GM23338 (cell line): ENCODE measurements at places on chromosomes 6 and 20.
A peak's percentile ranks its signal among the peaks of the same experiment; 100 is the strongest.

DNA sequence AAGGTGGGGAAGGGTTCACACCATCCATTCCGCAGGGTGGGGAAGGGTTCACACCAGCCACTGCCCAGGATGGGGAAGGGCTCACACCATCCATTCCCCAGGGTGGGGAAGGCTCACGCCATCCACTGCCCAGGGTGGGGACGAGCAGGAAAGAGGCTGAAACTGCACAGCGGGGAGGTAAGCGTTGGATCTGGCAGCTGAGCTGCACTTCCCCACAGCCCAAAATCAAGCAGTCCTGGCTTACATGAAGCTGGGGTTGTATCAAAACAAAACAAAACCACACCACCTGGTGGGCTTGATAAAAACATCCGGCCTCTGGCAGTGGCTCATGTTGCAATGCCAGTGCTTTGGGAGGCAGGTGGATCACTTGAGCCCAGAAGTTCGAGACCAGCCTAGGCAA, 268.5 kb downstream of the TAF4 start:
- DNase-seq: peak; percentile 55

GRCh38 chr6:13743736-13744127, 32.1 kb upstream of the RANBP9 start:
- no peak for DNase-seq

DNA sequence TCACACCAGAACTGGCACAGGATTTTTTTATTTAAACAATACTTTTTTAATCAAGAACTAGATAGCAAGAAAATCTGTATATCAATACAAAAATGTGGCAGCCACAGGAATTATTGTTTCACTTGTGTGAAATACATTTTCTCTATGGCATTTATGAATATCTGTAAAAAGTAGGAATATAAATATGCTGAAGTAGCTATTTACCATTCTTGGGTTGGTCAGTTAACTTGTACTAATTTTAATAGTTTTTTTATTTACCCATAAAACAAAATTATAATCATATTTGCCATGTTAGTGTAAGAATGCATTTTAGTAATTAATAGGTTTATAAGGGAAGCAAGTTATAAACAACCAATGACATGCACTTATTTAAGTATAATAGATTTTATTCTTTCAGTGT, 31.4 kb upstream of the TMEM30A start:
- no peak for DNase-seq

- no peak for DNase-seq
Measured at GRCh38 chr6:9463311-9463710, 951.6 kb downstream of the TFAP2A start.

- DNase-seq: no peak
Measured at GRCh38 chr6:91678679-91679446, 1092.0 kb upstream of the MAP3K7 start.

DNA sequence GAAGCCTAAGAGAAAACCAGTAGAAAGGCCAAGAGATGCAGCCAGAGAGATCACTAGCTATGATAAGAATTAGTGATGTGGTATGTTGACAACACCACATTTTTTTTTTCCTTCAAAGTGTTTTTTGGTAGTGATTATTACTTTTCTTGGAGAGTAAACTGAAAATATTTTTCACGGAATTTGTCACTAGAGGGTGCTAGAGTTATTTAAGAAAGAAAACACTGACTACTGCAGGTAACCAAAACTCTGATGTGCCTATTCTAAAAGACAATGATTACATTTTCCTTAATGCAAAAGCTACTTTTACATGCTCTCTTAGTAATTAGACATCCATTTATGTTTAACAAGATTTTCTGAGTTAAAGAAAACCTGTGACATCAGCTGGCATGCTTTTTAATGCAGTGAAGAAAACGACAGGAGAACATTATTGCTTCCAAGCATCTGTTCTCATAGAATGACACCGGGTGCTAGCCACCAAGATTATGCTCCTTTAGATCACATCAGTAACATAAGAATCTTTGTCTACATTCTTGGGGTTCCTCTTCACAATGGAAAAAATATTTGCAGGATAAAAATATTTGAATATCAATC, 28.8 kb downstream of the RWDD2A start:
- peak; percentile 75 for DNase-seq

- no peak for DNase-seq
Measured at GRCh38 chr6:108236791-108237190, 24.0 kb downstream of the SNX3 start.

DNA sequence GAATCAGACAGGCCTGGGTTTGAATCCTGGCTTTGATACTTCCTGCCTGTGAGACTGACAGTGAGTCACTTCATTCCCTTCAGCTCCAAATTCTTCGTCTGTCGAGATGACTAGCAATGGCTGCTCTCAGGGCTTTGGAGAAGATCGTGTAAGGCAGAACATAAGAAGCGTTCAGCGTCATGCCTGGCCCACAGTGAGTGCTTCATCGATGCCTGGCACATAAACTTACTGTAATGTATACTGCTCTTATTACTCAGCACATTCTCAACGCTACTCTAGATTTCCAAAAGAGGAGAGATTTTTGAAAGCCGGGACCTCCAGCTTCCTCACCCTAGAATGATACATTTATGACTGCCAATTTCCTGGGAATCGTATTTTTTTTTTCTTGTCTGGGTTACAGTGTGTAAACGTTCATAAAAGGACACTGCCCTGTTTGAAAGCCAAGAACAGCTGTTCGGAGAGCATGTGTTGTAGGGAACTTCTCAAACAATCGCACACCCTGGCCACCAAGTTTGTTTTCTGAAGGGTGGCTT, 16.2 kb upstream of the BCAS1 start:
- no peak for DNase-seq

GRCh38 chr6:169577974-169578373, 123.9 kb downstream of the WDR27 start:
- DNase-seq: peak; percentile 22

GRCh38 chr20:46546298-46546697, 4.2 kb downstream of the OCSTAMP start:
- DNase-seq: no peak

DNA sequence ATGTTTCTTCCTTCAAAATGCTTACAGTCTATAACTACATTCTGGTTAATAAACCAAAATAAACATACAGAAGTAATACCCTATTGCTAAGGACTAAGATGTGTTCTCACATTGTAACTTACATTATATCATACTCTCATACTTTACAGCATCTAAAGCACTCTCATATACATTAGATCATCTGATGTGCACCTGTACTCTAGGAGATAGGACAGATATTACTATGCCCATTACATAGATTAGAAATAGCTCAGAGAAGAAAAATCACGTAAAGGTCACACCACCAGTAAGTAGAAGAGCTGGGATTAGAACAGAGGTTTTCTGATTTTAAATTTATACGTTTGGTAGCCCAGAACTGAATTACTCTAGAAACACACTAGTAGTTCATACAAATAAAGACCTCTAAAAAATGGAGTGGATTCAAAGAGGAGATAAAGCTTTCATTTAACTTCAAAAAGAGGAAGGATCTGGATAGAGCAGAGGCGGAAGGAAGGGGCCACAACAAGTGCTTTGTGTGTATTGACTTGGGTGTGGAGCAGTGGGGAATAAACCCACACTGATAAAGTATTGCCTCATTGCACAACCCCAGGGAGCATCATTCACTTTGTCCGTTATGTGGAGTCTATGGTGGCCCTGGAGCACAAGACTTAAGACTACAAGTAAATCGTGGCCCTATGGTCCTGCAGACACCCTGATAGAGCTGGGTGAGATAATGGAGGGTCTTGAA, 30.9 kb downstream of the SLC2A12 start:
- no peak for DNase-seq

DNA sequence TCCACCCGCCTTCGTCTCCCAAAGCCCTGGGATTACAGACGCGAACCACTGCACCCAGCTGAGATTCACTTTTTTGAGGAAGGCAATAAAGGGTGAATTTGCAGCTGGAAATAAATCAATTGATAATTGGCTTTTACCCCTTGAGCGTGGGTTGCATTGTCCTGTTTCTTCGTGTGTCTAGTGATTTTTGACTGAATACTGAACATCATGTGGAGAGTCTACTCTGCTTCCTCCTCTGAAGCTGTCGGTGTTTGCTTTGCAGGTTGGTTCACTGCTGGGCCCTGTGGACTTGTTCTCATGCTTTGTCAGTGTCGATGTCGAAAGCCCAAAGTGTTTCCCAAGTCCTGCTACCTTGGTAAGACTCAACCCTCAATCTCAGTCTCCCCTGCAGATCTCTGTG, 5.8 kb upstream of the EEF1A2 start:
- no peak for DNase-seq

DNA sequence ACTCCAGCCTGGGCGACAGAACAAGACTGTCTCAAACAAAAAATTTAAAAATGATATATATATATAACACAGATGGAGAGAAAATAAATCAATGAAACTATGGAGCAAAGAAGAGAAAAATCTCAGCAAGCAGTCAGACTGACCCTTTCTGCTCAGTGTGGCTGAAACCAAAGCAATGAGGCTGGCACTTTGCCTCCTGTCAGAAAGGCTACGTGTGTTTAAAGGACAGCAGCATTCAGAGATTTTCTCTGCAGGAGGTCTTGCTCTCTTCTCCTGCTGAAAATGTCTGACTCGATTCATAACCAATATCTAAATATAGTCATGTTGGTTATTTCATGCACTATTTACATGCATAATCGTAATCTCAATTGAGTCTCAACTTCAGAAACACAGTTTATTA, 527.0 kb upstream of the JARID2 start:
- no peak for DNase-seq

DNA sequence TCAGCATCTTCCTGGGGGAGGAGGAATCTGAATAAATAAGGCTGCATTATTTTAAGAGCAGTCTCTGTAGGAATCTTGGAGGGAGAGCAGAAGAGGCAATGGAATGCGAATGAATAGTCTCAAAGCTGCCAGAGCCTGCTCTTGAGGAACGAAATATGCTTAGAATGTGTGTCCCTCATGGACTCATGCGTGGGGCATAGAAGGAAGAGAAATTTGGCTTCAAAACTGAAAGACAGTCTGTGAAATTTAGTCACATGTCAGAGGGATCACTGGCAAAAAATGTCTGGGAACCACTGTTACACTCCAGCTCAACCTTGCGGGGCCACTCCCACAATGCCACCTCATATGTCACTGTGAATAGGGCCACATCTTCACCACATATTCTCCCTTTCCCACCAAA, 95.5 kb downstream of the GJA10 start:
- DNase-seq: no peak

- DNase-seq: no peak
Measured at GRCh38 chr6:126048635-126049034, 62.3 kb downstream of the TRMT11 start.

GRCh38 chr6:132190815-132191175, 210.5 kb downstream of the MOXD1 start:
- DNase-seq: no peak

- DNase-seq: no peak
Measured at GRCh38 chr6:106667022-106667402, 37.6 kb downstream of the QRSL1 start.

DNA sequence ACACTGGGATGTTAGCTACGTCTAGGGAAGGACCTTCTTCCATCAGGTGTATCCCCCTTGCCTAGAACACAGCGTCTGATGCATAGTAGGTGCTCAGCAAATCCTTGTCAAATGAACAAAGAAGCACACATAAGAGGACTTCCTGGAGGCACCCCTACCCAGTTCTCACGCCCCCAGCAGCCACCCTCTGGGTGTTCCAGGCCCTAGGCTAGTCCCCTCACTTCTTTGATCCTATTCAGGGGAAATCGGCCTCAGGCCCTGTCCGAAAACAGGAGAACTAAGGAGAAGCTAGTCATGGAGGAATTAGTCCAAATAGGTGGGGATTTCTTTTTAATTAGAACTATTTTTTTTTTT, 84.7 kb upstream of the SIRPA start:
- no peak for DNase-seq

DNA sequence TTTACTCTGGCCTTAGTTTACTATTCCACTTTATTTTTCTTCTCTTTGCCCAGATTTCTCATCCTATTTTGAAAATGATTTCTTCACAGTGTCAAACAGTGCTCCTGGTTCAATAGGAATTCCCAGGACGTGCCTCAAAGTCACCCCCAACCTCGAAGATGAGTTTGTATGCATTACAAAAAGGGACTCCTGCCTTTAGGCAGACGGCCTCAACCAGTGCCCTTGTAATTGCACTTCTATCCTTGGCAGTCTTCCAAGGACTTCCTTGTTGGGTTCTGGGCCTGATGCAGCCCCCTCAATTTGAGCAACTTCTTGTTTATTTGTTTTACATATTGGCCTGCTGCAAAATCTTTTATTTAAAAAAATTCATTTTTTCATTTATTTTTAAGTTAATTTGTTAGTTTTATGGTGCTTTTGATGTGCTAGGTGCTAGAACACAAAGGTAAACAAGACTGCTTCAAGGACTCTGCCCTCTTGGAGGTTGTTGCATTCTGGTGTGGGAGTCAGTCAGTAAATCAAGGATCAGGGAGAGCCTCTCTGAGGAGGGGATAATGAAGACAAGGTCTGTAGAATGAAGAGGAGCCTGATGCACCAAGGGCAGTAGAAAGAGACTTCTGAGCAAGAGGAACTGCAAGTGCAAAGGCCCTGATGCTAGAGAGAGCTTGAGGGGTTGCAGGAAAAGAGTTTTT, 181.5 kb upstream of the LAMP5 start:
- DNase-seq: no peak

DNA sequence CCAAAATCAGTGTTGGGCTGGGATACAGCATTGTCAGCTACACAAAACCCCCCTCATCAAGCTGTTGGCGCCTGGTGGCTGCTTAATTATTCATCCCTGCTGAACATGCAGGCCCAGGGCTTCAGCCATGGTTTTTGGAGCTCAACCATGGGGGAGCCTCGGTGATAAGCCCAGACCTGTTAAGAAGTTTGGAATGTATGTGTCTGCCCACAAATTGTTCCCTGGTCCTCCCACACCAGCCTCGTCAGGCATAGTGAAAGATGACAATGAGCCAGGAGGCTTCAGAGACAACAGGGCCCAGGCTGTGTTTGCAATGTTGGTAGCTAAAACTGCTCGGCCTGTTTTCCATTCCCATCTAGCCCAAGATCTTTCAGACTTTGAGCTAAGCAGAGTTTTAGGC, 34.8 kb upstream of the SIRPA start:
- DNase-seq: no peak

DNA sequence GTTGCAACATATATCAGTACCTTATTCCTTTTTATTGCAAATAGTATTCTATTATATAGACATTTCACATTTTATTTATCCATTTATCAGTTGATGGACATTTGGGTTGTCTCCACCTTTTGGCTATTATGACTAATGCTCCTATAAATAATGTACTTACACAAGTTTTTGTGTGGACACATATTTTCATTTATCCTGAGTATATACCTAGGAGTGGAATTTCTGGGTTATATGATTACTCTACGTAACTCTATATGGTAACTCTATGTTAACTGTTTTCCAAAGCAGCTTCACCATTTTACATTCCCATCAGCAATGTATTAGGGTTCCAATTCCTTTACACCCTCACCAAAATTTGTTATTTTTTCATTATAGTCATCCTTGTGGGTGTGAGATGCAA, 405.0 kb downstream of the ESR1 start:
- no peak for DNase-seq
